Mesenteric fat pad (tissue), 1 donor: ENCODE measurements at places on chromosomes 7 and 10. TPM values are rescaled to one million over a fixed set of nuclear protein-coding genes. Genes with fewer than 3 reads are reported as not detected.

DNA sequence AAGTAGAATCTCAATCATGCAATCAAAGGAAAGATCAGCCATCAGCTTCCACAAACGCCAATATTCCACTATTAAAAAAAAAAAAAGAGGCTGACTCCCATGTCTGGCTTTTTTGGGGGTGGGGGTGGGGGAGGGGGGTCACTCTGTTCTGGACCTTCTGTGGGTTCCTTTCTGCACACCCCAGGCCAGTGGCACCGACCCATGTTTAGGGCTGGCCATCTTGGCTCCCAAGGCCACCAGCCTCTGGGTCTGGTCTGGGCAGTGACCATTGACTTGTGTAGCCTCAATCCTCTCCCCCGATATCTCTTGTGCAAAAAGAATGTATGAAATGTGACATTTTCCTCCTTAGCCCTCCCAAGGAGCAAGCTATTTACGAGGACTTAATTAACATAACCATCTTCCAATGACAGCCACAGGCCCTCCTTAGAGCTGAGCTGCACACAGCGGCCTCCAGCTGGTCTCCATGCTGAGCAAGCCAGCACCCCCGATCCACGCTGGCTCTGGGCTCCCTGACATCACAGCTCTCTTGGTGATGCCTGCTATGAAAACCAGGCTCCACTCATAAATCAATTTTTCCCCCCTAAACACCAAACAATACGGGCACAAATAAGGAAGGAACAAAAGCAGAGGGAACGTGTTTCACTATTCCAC lies 100.1 kb downstream of the ZRANB1 start:
- no peak for DNase-seq

DNA sequence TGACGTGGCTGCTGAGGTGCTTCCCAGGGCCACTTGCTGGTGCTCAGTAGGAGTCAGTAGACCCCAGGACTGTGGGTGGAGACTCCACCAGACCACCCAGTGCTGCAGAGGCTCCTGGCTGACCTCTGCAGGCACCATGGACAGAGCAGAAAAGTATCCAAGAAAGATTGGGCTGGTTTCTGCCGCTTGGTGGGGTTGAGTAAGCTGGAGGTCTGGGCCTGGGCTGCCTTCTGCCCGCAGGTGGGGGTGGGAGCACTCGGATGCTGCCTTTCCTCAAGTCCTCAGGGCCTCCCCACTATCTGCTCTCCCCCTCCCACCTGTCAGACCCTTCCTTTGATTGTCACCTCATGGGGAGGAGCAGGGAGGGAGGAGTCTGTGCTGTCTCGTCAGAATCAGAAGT lies 91.6 kb downstream of the WDR37 start:
- no peak for DNase-seq

The UCMA gene
- total RNA-seq: not detected

The CYP2C18 gene
- 0.39 TPM for total RNA-seq
